Fibroblast of skin of back (primary cell): ENCODE measurements at places on chromosomes 13 and 19.

DNA sequence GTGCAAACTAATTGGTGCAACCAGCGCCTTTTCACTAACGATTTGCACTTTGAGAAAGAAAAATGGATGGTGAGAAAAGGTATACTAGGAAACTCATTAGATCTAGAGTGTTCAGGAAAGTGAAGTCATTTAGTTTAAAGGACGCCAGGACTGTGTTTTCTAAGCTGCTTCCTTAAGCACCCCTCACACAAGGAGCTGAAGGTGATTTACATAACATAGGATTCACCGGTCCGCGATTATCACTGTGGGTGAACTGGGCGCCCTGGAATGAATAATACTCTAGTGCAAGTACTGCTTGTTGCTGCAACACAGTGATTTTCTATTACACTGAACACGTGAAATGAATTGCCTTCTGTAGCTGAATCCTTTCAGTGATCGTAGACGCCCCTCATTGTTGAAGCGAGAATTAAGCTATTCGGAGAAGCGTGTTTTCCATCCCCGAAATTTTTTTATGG, 2.6 kb upstream of the MAB21L1 start:
- DNase-seq: no peak

DNA sequence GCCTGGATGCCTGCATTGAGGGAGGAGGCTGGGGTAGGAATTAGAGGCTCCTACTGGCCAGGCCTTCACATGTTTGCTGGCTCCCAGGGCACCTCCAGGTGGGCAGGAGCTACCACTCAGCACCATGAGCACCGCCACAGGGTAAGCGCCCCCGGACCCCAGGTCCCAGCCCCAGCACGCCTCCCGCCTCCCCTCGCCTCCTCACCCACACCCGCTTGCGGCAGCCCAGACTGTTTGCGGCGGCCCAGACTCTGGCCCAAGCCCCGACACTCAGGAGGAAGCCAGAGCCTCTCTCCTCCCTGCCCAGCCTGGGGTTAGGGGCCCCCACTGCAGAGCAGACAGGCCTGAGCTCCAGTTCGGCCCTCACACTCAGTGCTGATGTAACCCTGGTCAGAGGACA, 652 bp downstream of the EPS8L1 start:
- DNase-seq: no peak

GRCh38 chr13:43482026-43482425, 304.7 kb downstream of the ENOX1 start:
- DNase-seq: no peak

GRCh38 chr13:100089465-100090032, 656 bp downstream of the PCCA start:
- DNase-seq: peak; percentile 8

DNA sequence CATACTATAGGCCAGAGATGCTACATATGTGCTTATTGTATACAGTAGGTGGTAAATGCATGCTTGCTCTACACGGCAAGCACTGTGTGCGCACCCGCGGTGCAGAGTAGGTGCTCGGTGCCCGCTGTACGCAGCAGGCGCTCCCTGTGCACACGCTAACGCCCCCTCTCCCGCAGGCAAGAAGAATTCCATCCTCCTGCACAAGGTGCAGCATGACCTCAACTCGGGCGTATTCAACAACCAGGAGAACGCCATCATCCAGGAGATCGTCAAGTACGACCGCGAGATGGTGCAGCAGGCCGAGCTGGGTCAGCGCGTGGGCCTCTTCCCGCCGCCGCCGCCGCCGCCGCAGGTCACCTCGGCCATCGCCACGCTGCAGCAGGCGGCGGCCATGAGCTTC, 17.7 kb downstream of the POLRMT start:
- no peak for DNase-seq

GRCh38 chr19:30539981-30540380, 167.8 kb downstream of the ZNF536 start:
- DNase-seq: no peak

DNA sequence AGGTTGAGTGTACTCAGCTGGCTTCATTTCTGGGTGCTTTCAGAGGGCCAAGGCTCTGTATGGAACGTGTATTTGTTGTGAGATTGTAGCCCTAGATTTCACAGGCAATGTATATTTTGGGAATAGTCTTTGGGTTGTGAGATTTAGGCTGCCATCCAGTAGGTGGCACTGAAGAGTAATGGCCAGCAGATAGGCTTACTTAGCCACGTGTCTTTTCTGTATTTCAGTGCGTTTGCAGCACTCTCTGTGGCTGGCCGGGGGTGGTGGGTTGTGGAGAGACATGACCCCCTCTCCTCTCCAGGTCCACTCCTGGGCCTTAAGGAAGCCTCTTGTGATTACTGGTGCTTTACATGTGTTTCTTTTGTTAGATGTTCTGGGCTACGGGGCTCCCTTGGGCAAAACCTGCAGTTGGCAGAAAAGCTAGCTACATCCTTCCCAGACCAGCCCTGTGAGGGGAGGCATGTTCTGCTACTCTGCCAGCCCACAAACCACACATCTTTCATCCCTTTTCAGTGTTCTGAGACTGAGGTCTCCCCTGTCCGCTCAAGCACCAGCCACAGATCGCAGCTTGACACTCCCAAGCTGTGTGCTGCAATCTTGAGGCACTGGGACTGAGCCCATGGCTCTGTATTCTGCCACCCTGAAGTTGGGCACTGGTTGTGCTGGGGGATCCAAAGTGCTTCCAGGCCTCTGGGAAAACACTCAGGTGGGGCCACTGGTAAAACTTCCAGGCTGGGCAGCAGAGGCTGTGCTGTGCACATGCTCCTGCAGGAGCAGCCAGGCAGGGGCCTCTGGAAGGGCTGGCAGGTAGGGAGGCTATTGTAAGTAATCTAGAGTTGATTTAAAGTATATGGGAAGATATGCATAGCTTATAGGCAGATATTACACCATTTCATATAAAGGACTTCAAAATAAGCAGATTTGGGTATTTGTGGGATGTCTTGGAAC, 1096.8 kb upstream of the PCDH20 start:
- DNase-seq: peak; percentile 20

DNA sequence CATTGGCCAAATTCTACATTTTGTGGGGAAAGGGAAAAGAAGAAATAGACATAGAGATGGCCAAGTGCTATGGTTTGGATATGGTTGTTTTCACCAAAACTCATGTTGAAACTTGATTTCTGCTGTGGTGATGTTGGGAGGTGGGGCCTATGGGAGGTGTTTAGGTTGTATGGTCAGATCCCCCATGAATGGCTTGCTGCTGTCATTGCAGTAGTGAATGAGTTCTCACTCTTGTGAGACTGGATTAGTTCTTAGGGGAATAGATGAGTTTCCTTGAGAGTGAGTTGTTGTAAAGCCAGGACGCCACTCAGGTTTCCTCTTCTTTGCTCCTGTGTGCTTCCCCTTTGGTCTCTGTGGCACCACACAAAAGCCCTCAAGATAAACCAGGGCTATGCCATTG, 242.6 kb upstream of the RFC3 start:
- no peak for DNase-seq

DNA sequence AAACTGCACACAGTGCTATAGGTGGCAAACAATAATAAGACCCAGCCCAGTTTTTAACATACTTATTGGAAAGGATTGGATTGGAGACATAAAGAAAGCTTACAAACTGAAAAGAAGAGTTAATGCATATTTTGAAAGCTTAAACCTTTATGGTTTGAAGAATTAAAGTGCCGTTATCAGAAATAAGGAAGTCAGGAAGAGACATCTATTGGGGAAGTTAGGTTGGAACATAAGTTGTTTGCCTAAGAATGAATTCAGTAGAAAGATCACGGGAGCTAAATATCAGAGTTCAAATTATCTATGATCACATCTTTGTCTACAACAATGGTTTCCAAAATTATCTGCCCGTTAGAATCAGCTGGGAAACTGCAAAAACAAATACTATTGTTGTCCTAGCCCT, 767.9 kb downstream of the PCDH9 start:
- DNase-seq: no peak

DNA sequence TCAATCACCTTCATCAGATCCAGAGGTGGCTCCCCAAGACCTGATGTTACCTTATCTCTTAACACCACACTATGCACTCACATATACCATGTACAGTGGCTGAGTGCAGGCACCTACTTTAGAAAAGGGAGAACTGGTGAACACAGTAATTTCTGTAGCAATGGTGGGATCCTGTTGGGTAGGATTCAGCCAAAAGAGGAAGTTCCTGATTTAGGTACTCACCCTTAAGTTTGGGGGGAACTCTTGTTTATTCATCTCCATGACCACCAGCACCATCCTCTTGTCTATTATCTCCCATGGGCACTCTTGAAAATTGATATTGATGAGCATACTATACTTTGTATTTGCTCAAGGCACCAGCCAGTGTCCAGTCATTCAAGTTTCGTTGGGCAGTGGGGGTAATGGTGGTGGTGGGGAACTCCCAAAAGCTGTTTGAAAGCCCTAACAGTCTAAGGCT, 324.4 kb downstream of the LMO7 start:
- DNase-seq: no peak

DNA sequence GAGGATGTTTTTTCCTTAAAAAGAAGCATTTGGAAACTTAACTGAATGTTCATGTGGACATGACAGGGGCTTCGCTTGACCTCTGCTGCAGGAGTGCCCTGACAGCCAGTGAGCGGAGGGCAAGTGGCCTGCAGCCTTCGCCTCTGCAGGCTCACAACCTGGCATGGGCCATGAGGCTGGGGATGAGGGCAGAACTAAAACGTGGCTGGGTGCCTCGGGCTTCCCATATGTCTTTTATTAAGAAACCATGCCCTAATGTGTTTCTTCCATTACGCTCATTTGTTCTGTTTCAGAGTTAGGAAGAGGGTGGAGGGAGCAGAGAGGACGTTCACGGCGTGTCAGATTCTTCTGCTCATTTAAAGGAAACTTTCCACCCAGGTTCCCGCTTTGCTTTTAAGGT, 2.9 kb downstream of the ARHGEF7 start:
- DNase-seq: no peak

GRCh38 chr13:89163096-89163495, 1491.9 kb downstream of the SLITRK5 start:
- no peak for DNase-seq

DNA sequence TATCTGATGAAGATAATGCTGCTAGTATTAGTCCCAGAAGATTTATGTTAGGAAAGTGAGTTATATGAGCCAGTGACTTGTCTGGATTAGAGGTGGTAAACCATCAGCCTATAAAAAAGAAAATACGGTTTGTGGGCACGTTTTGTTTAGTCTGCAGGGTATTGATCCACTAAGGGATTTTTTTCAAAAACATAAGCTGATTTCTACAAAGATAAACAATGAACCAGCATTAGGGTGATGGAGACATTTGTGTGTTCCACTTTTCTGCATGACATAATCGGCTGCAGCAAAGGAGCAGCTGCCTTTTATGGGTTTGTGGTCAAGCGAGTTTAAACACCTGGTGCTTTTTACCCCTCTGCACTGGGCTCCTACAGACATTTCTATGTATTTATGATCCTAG, 836.4 kb upstream of the GPC6 start:
- DNase-seq: no peak

DNA sequence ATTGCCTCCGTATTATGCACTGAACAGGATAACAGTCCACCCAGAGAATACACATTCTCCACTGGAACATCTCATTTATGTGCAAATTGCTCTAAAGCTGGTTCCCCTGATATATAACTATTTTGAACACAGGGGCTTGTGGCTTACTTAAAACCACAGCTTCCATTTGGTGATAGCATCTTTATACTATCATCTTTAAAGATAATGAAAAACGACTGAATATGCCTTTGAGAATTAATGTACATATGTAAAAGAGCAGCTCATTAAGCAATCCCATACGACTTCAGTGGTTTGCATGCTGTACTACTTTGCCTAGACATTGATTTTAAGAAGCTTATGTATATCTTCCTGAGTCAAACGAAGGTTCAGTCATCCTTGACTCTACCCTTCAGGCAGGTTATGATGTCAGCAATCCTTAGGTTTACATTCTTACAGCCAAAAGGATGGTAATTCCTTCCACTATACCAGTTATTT, 40.8 kb downstream of the BRD4 start:
- DNase-seq: peak; percentile 46

GRCh38 chr13:94317063-94317491, 162.4 kb downstream of the DCT start:
- peak; percentile 74 for DNase-seq

- DNase-seq: peak; percentile 78
Observed at GRCh38 chr19:2294687-2295335, 12.8 kb upstream of the PEAK3 start.

- DNase-seq: no peak
Observed at GRCh38 chr13:112892426-112893206, 76.4 kb upstream of the MCF2L start.

DNA sequence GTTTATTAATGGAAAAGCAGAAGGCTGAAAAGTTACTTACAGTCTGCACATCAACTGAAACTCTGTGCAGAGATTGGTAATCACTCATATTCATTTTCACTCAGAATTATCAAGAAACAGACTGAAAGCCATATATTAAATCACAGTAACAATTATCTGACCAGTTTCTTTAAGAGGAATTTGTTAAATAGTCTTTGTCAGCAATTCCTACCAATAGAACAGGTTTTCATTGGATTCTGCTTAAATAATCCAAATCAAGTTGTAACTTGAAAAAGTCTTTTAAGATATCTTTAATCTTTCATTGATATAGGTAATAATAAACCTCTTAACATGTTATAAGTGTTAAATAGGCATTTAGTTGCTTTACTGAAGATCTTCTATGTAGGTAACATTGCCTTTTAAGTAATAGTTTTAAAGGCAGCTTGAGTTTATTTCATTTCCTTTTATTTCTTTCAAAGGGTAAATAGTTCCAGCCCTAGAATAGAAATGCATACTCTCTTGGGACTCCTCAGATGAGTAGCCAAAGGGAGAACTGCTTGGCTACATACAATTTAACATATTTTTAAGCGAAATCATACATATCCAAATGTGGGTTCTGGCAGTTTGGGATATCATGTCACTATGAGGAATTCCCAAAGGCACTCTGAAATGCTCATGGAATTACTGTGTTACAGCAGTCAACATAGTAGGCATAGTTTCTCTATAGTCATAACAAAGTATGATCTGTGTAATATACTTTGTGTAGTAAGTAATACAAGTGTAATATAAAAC, 326.0 kb upstream of the SPRY2 start:
- peak; percentile 94 for DNase-seq

- peak; percentile 82 for DNase-seq
Observed at GRCh38 chr13:35699825-35700510, 223.5 kb upstream of the MAB21L1 start.

- no peak for DNase-seq
Observed at GRCh38 chr13:99526549-99526948, 25.3 kb downstream of the TM9SF2 start.

- no peak for DNase-seq
Observed at GRCh38 chr19:8371011-8371804, 7.3 kb downstream of the ANGPTL4 start.

- peak; percentile 94 for DNase-seq
Observed at GRCh38 chr13:94228763-94229162, 250.7 kb downstream of the DCT start.
